ENCODE measurements at places on chromosomes 6 and 20. TPM values are rescaled to one million over a fixed set of nuclear protein-coding genes. Genes with fewer than 3 reads are reported as not detected.
A peak's percentile ranks its signal among the peaks of the same experiment; 100 is the strongest.

GRCh38 chr6:29723666-29724588 is 693 bp downstream of the HLA-F start:
- H3K36me3 ChIP-seq: no peaks in the 10 kb centered on the region
- H3K4me1 ChIP-seq: no peaks in the 10 kb centered on the region
- peak overlapping the region; percentile 71 for H3K4me3 ChIP-seq
- H3K27me3 ChIP-seq: peaks cover 10% of the 10 kb centered on the region
- peak; percentile 83 for DNase-seq
- no peak overlapping the region for H3K27ac ChIP-seq

GRCh38 chr20:62737271-62737811 is 28.7 kb downstream of the NTSR1 start:
- H3K4me3 ChIP-seq: no peak overlapping the region
- no peak overlapping the region for H3K27ac ChIP-seq
- DNase-seq: no peak
- no peaks in the 10 kb centered on the region for H3K36me3 ChIP-seq

- no peaks in the 10 kb centered on the region for H3K27me3 ChIP-seq
- no peak overlapping the region for H3K27ac ChIP-seq
- H3K4me3 ChIP-seq: no peak overlapping the region
Observed at GRCh38 chr20:20440481-20440880, 72.6 kb downstream of the INSM1 start.

- no peaks in the 10 kb centered on the region for H3K36me3 ChIP-seq
- H3K27me3 ChIP-seq: no peaks in the 10 kb centered on the region
- DNase-seq: no peak
- no peaks in the 10 kb centered on the region for H3K4me1 ChIP-seq
- H3K27ac ChIP-seq: no peak overlapping the region
Observed at GRCh38 chr20:2771631-2772080, 28.8 kb downstream of the CPXM1 start.

DNA sequence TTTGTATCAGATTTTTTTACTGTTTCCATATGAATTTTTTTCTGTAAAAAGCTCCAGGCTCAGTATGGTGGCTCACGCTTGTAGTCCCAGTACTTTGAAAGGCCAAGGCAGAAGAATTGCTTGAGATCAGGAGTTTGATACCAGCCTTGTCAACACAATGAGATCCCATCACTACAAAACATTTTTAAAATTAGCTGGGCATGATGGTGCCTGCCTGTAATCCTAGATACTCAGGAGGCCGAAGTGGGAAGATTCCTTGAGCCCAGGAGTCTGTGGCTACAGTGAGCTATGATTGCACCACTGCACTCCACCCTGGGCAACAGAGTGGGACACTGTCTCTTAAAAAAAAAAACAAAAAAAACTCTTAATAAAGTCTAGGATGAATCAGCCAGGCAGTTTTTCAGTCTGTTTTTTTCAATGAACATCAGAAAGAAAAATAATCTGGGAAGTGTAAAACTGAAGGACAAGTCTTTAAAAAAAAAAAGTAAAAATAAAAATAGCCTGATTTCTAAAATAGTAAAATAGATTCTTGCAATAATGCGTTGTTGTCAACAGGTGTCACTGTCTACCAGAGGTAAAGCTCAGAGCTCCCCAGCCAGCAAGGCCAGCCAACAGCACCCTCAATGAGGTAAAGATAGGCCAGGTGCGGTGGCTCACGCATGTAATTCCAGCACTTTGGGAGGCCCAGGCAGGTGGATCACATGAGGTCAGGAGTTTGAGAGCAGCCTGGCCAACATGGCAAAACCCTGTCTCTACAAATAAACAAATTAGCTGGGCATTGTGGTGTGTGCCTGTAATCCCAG is 9.3 kb upstream of the ATG5 start:
- H3K36me3 ChIP-seq: no peaks in the 10 kb centered on the region
- H3K4me3 ChIP-seq: no peak overlapping the region
- H3K27ac ChIP-seq: no peak overlapping the region
- peak; percentile 23 for DNase-seq
- H3K4me1 ChIP-seq: no peaks in the 10 kb centered on the region

DNA sequence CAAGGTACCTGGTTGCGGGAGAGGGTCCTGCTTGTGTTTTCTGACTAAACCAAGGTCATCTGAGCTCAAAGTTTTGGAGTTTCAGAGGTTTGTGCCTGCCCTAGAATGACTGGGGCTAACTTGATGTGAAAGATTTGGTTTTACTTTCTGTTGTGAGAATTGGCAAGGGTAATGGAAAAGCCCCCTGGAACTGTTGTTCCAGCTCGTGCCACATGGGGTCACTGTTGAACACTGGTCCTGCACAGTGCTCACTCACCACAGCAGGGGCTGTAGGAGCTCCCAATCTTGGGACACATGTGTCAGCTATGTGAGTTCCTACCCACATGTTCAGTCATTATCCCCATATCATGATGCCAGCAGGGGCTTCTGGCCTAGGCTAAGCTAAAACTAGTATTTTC is 6.5 kb downstream of the TGM6 start:
- H3K4me3 ChIP-seq: no peak overlapping the region
- peak; percentile 86 for DNase-seq
- H3K27ac ChIP-seq: no peak overlapping the region
- H3K27me3 ChIP-seq: no peaks in the 10 kb centered on the region

DNA sequence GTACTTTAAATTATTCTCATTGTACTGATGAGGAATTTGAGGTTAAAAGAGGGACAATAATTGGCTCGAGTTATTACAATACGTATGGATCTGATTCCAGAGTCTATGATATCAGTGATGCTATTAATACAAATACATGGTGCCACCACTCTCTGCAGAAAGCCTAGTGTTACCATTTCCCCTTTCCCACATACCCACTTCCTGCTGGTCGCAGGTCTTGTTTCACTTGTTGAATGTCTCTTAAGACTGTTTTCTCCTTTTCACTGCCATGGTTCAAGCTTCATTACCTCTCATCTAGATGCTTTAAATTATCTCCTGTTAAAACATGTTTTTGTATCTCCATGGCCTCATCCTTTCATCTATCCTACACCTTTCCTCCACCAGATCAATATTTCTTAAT is 62.0 kb downstream of the FHL5 start:
- H3K4me1 ChIP-seq: no peaks in the 10 kb centered on the region
- H3K27me3 ChIP-seq: no peaks in the 10 kb centered on the region
- DNase-seq: no peak
- H3K4me3 ChIP-seq: no peak overlapping the region
- H3K36me3 ChIP-seq: no peaks in the 10 kb centered on the region

DNA sequence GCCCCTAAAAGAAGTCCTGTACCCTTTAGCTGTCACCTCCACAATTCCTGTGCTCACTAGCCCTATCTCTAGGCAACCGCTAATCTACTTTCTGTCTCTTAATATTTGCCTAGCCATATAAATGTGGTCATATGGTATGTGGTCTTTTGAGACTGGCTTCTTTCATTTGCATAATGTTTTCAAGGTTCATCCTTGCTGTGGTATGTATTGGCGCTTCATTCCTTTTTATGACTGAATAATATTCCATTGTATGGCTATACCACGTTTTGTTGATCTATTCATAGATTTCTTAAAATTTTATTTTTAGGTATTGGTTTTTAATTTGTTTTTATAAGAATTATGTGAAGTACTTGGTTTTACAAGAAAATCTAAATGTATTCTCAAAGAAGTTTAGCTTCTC is 70.0 kb downstream of the MAP3K4 start:
- no peaks in the 10 kb centered on the region for H3K36me3 ChIP-seq
- no peaks in the 10 kb centered on the region for H3K4me1 ChIP-seq
- no peak overlapping the region for H3K27ac ChIP-seq
- H3K4me3 ChIP-seq: no peak overlapping the region
- H3K27me3 ChIP-seq: no peaks in the 10 kb centered on the region

- no peaks in the 10 kb centered on the region for H3K36me3 ChIP-seq
- H3K27me3 ChIP-seq: no peaks in the 10 kb centered on the region
- H3K4me1 ChIP-seq: no peaks in the 10 kb centered on the region
- DNase-seq: no peak
Observed at GRCh38 chr6:22135395-22135794, 161.4 kb downstream of the PRL start.

The ZHX3 gene
- total RNA-seq: 5.9 TPM

The ERVFRD-1 gene
- not detected for total RNA-seq

The NMBR gene
- total RNA-seq: not detected

The ZNF831 gene
- not detected for total RNA-seq

The TMEM244 gene
- total RNA-seq: not detected
